ENCODE measurements at places on chromosomes 3 and 15. TPM values are rescaled to one million over a fixed set of nuclear protein-coding genes. Genes with fewer than 3 reads are reported as not detected.

Gene ROPN1
- total RNA-seq: not detected

Gene LYZL4
- total RNA-seq: not detected

Gene GRK7
- total RNA-seq: not detected

Gene CFAP91
- total RNA-seq: 0.40 TPM

Gene ALDH1L1
- 0.17 TPM for total RNA-seq

Gene CDC25A
- 8.8 TPM for total RNA-seq

Gene CCK
- 1.2 TPM for total RNA-seq

Gene TLR9
- total RNA-seq: 0.05 TPM

Gene IRAK2
- 26.4 TPM for total RNA-seq

Gene SYNM
- 36.9 TPM for total RNA-seq

Gene GNL3
- total RNA-seq: 148 TPM

Gene CLDN1
- 28.6 TPM for total RNA-seq

Gene SPATA12
- 0.47 TPM for total RNA-seq

Gene ISL2
- 4.7 TPM for total RNA-seq

Gene HERC2
- 45.9 TPM for total RNA-seq

Gene INSYN1
- total RNA-seq: 1.5 TPM

Gene CDHR4
- total RNA-seq: 0.44 TPM

Gene CPNE4
- total RNA-seq: 4.0 TPM

Gene PRR20G
- total RNA-seq: 0.19 TPM

Gene SCN5A
- 0.33 TPM for total RNA-seq

Gene GOLGA8O
- 0.27 TPM for total RNA-seq

Gene GNAT1
- not detected for total RNA-seq
